Smooth muscle cell of the pulmonary artery (primary cell): ENCODE measurements at places on chromosomes 12 and 14. TPM values are rescaled to one million over a fixed set of nuclear protein-coding genes. Genes with fewer than 3 reads are reported as not detected.

The PROX2 gene
- not detected in 2 replicates for total RNA-seq

The HOXC4 gene
- 0.79 and 1.2 TPM in 2 replicates for total RNA-seq

The EXOC5 gene
- 62.9 and 80.2 TPM in 2 replicates for total RNA-seq

The TOGARAM1 gene
- 17.6 and 23.7 TPM in 2 replicates for total RNA-seq

The EXOC3L4 gene
- total RNA-seq: 0.39 TPM in 1 of 2 replicates, not detected in the other

The SCAF11 gene
- total RNA-seq: 48.3 and 53.4 TPM in 2 replicates

The HECTD1 gene
- total RNA-seq: 254 and 289 TPM in 2 replicates

The MYO1H gene
- total RNA-seq: not detected in 2 replicates

The TMEM63C gene
- total RNA-seq: under 0.01 and 0.17 TPM in 2 replicates

The KLRD1 gene
- total RNA-seq: 0.50 and 0.65 TPM in 2 replicates

The HPD gene
- total RNA-seq: 0.46 and 1.4 TPM in 2 replicates

The LRRC10 gene
- total RNA-seq: not detected in 2 replicates

The RNASE4 gene
- total RNA-seq: 58.3 and 59.6 TPM in 2 replicates

The PIWIL1 gene
- not detected in 2 replicates for total RNA-seq

The NFATC4 gene
- 56.5 and 76.4 TPM in 2 replicates for total RNA-seq

The ZDHHC22 gene
- total RNA-seq: not detected in 2 replicates

The CLEC14A gene
- total RNA-seq: 0.33 and 0.69 TPM in 2 replicates

The OR4K2 gene
- total RNA-seq: not detected in 2 replicates

The CLEC12A gene
- not detected in 2 replicates for total RNA-seq

The BMP4 gene
- 9.7 and 20.0 TPM in 2 replicates for total RNA-seq

The SLC38A4 gene
- total RNA-seq: 0.39 and 0.56 TPM in 2 replicates

The PMCH gene
- total RNA-seq: 0.30 and 0.39 TPM in 2 replicates

The CLEC7A gene
- total RNA-seq: not detected in 2 replicates

The TDRD9 gene
- total RNA-seq: 1.3 and 8.5 TPM in 2 replicates

The TMTC1 gene
- 43.8 and 93.0 TPM in 2 replicates for total RNA-seq

The FAM186B gene
- 0.20 and 0.40 TPM in 2 replicates for total RNA-seq

The RIMBP2 gene
- not detected in 2 replicates for total RNA-seq

The SLC6A13 gene
- total RNA-seq: 0.30 TPM in 1 of 2 replicates, not detected in the other
